ENCODE measurements at places on chromosomes 4 and X.

DNA sequence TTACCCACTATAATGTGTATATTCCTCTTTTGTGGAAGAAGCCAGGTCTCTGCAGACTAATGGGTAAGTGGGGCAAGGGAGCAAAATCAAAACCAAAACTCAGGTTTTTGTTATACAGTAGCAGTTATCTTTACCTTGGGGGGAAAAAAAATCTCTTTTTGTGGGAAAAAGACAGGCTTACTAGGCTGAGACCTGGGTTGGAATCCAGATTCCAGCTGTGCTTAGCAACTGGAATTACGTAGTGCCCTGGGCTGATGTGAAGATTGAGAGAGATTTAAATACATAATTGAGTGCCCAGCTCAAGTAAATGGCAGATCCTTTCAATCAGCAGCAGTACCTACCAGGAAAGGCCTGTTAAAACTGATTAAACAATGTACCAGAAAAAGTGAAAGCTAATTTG, 15.4 kb upstream of the SCD5 start:
- DNase-seq = no peak

DNA sequence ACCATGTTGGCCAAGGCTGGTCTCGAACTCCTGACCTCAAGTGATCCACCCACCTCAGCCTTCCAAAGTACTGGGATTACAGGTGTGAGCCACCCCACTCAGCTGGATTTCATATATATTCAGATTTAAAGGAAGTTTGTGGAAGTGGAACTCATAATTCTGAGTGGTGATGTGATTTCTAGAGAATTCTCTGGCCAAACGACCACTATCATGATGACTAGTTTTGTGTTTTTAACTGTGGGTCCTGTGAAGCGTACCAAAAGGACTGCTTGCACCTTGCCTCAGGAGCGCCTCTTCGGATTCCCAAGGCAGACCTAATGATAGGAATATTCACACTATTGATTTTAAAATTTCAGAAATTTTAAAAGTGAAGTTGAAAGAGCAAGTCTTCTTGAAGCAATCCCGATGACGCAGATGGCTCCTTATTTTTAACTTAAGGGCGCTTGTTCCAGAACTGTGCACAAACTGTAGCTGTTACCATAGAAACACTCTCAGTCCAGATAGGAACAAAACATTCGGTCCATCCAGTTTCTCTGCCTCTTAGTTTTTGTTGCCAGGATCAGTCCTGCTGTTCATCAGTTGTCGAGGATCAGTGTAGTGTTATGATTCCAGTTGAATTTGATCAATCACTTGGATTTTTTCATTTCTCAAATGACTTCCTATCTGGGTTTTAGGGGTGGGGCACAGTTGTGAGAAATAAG, 51.7 kb upstream of the CLCN4 start:
- DNase-seq = no peak

DNA sequence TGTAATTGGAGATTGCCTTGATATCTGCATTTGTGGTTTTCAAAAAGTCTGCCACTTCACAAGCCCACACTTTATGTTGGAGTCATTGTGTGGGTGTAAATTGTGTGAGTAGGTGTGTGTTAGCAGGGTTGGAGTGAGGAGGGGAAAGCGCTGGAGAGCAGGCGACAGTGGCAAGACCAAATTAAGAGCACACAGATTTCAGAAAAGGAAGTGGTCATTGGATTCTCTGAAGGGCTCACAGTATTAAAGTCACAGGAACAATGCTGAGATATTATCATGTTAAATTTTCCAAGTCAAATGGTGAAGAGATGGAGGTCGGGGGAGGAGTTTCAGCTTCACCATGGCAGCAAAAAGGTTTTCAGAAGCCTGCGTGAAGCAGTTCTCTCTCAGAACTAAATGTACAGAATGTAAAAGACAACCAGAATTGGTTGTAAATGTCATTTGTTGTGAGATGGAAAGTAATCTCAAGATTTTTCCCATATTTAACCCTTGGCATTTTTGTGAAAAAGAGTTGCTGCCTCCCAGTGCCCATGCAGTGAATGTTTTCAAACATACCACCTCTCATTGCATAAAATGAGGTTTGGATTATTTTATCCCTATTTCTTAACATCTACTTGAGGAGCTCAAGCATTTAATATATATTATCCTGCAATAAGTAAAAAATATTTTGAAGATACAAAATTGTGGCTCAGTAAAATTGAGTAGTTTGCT, 265.9 kb downstream of the ZNF674 start:
- DNase-seq = no peak

DNA sequence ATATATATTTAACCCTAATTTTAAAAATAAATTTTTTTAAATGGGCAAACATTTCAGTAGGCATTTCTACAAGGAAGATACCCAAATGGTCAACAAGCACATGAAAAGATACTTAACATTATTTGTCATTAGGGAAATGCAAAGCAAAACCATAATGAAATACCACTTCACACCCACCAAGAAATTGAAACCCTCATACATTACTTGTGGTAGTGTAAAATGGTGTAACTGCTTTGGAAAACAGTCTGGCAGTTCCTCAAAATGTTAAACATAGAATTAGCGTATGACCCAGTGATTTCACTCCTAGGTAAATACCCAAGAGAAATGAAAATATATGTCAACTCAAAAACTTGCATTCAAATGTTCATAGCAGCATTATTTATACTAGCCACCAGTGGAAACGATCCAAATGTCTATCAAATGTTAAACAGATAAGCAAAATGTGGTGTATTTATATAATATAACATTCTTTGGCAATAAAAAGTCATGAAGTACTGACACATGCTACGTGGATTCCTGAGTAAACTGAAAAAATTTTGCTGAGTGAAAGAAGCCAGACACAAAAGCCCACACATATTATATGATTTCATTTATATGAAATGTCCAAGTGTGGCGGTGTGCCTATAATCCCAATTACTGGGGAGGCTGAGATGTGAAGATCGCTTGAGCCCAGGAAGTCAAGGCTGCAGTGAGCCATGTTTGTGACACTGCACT, 16.6 kb downstream of the TRIM2 start:
- DNase-seq = no peak

DNA sequence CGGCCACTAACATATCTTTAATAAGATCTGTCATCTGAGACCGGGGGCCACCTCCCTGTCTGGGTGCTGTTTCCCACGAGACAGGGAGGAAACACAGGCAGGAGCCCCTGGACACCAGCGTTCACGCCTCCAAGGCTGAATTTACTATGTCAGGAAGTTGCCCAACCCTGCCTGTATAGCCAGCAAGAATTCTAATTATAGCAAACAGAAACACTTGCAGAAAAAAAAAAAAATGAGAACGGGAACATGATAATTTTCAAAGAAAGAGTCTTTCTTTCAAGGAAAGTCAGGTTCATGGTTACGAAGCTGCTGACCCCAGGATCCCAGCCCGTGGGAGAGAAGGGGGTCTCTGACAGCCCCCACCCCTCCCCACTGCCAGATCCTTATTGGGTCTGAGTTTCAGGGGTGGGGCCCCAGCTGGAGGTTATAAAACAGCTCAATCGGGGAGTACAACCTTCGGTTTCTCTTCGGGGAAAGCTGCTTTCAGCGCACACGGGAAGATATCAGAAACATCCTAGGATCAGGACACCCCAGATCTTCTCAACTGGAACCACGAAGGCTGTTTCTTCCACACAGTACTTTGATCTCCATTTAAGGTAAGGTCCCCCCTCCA, at the start of gene IL3RA:
Gene IL3RA (plus strand): TSS at position 455 of the 613 bp plus-strand sequence. CDS start 4,981 bp downstream, outside the sequence.
- DNase-seq = no peak

- DNase-seq = no peak
Observed at GRCh38 chr4:137427411-137427810, 104.9 kb downstream of the PCDH18 start.

- DNase-seq = no peak
Observed at GRCh38 chrX:153875391-153876111, 10.4 kb downstream of the L1CAM start.

DNA sequence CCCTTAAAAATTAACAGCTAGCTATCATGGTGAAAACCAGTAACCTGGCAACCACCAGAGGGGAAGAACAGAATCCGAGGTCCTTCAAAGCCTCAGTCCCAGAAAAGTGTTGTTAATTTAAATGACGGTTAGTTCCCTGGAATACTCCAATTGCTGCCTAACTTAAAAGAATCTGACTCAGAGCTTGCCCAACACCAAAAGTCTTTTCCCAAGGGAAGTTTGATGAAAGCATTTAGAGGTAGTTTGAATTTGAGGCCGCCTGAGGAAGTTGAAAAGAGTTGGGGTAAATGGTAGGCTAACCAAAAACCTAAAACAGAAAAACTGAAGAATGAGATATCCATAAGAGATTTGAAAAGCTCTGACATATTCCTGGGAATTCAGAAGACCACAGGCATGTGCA, 46.6 kb downstream of the IL13RA2 start:
- DNase-seq = no peak

GRCh38 chr4:100357542-100357941, 160.3 kb downstream of the EMCN start:
- DNase-seq = no peak

DNA sequence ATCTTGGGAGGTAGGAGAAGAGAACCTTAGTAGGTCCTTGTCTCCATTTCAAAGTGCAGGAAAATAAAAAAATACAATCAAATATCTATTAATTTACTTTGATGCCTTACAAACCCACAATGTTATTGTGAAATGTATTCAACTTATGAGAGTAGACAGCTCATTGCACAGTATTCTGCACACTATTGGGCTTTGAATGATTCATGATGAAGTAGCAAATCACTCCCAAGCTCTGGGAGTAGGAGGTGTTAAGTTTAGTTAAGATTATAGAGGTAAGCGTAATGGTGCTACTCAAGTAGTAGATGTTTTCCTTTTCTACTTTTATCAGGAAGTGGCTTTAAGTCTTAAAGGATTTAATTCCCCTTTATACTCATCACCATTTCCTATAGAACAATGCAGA, 32.8 kb upstream of the TMPRSS11A start:
- DNase-seq = no peak

DNA sequence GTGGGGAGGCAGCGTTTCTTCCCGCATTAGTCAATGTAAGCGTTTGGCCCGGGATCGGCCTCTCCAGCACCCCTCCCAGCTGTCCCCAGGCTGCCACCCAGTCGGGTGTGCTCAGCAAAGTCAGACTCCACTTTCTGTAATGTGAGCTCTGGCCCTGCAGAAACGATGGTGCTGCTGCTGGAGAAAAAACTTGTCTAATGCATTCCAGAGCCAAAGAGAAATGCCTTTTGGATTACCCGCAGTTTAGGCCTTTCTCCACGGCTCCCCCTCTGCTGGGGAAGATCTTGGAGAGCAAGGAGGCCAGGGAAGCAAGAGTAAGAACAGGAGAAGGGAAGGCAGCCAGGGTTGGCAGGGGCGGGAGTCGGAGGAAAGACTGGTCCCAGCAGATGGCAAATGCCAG, 55.2 kb downstream of the ELF4 start:
- no peak for DNase-seq

DNA sequence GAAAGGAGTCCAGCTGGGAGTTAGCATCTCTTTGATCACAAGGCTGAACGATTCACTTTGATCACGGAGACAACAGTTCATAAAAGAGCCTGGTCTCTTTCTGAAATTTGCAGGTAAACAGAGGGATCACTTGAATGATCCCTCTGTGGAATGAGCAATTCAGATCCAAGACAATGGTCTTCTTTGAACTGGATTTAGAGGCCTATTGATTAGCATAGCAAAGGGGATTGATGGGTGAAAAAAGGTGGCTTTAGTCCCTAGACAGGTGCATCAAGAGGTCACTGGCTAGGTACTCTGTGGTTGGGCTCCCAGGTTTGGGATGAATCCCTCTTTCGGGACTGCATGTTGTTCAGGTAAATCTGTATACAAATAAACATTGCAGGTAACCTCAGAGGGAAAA, 223.8 kb upstream of the TAPT1 start:
- no peak for DNase-seq

DNA sequence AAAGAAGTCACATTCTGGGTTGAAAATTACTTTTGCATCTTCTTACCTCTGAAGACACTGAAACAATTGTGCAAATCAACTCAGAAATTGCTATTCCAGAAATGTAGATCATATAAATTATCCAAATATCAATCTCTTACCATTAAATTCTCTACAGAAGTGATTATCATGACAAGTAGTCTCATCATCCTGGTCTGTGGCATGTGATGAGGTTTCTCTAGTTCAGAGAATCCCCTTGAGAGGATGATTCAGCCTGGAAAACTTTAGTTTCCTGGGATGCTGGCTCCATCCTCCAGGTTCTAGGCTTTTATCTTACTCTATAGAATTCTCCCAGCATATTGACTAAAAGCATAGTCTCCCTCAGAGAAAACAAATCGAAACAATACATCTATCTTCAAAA, 76.2 kb upstream of the S100G start:
- peak; percentile 33 for DNase-seq

GRCh38 chr4:111652236-111652635, 493.0 kb upstream of the FAM241A start:
- DNase-seq = no peak

GRCh38 chrX:14235004-14235403, 205.3 kb upstream of the GEMIN8 start:
- no peak for DNase-seq

- no peak for DNase-seq
Observed at GRCh38 chr4:165207016-165207430, 338 bp upstream of the KLHL2 start.

DNA sequence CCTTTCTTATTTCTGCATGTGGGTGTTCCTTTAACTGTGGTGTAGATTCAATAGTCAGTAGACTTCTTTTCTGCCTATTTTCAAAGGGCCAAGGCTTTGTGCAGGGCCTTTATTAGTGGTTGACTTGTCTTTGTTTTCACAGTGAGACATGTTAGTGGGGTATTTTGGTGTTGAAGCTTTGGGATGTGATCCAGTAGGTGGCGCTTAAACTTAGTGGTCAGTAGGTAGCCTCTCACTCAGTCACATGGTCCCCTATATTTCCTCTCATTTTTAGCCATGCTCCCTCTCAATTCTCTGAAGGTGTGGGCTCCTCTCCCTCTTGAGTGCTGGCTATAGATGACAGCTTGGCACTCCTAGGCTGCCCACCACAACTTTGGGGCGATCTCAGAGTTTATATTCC, 23.4 kb upstream of the SLC10A7 start:
- no peak for DNase-seq

DNA sequence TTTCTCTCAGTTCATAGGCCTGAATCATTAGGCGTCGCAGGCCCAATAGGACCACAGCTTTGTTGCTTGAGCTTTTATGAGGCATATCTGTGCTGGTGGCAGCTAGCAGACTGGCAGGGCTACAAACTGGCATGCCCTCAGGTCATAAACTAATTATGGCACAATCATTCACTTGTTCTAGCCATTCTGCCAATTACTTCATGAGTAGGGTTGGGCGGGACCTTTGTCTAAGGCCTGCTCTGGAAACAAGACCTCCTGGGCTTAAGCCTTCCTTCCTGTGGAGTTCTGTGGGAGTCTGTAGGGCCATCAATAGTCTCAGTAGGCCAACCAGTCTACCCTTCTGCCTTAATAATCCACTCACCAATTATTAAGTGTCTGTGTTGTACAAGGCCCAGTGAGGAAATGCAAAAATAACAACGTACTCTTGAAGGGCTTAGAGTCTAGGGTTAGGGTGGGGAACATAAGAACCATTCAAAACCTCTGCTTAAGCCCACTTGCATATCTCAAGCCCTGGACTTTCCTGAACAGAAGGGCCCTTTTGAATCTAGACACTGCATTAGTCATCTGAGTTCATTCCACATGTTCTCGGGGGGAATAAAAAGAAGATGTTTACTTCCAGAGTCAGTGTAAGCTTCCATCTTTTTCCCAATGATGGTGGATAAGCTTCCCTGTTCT, 44.5 kb downstream of the SHROOM4 start:
- DNase-seq = no peak

GRCh38 chrX:136016881-136017280, 31.6 kb downstream of the SLC9A6 start:
- no peak for DNase-seq

Measured in T1000 (cell line).